ENCODE measurements at places on chromosomes 7 and 10.

DNA sequence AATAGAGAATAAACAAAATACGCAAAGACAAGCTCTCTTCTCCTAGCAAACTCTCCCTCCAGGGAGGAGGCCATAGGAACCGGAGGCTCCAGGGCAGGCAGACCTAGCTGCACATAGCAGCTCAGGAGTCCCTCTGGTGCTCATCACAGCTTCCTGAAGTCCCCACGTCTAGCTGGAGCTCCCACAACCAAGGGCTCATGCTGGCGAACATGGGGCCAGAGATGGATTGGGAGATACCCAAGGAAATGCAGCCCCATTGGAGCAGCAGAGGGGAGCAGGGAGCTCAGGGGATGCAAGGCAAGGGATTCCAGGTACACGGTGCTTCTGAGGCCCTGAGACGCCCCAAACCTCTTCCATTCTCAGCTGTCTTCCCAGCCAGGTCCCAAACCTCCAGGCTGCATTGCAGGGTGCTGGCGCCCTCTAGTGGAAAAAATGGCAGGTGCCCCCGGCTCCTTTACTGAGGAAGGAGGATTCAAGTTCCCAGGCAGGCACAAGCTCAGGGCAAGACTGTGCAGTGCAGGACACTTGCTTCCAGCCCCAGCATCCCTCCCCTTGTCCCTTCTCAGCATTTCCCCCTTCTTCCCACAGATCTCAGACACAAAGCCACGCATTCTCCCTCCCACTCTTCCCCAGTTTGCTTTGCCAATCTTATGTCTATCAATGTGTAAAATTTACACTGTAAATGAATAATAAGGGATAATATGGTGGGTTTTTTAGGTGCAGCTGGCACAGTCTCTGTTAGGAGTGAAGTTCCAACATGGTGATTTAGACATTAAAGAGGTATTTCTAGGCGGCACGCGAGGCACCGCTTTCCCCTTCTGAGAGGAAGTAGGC, 46.2 kb downstream of the GPAM start:
- DNase-seq = no peak

GRCh38 chr7:37952240-37952639, 31.8 kb downstream of the EPDR1 start:
- no peak for DNase-seq

- no peak for DNase-seq
Observed at GRCh38 chr7:139426258-139427028, 57.0 kb downstream of the KLRG2 start.

DNA sequence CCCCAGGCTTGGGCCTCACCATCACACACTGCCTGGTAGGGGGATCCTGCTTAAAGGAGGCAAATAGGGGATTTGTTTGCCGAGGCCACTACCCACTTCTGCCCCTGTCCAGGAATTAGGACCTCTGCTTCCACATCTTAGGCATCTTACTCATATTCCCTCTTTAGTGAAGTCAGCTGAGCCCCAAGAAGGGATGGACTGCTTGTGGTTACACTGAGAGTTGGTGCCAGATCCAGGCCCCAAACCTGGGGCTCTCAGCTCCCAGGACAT, 1.6 kb upstream of the GPRIN2 start:
- DNase-seq = no peak

- DNase-seq = no peak
Observed at GRCh38 chr10:110221044-110221720, 13.8 kb downstream of the MXI1 start.

DNA sequence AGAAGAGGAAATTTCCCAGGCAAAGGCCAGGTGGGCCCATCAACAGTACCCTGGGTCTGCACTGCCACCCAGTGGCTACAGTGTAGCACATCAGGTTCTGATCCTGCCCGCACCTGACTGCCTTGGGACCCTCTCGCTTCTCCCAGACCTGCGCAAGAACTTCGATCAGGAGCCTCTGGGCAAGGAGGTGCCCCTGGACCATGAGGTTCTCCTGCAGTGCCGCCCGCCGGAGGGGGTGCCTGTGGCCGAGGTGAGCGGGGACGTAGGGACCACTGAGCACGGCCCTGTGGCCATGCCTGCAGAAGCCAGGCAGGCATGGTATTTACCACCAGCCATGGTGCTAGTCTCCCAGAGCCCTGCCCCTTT, 33.9 kb upstream of the SLC29A3 start:
- no peak for DNase-seq

DNA sequence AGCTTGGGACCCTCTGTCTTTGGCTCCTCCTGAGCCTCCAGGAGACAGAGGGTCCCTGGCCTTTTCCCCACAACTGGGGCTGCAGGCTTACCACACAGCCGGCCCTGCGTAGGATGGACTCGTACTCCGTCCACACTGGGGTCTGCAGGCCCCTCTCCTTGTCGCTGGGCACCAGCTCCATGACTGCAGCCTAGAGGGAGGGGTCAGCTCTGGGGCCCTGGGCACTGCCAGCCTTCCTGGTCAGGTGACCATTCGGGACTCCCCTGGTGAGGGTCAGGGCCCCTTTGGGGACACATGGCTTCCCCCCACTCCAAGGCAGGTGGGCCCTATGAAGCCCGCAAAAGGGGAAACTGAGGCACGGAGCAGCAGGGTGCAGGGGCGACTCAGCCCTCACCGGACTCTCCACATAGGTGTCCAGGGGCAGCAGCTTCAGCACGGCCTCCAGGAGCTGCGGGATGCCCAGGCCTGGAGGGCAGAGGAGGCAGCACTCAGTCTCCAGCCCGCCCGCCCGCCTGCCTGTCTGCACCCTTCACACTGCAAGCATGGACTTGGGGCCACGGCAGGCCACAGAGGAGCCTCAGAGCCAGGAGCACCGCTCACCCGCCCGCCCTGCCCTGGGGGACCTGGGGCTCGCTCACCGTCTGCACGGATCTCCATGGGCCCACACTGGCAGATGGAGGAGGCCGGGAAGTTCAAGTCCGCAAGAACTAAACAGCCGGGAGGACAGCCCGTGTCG, 1.1 kb downstream of the FUOM start:
- no peak for DNase-seq

- DNase-seq = peak; percentile 91
Observed at GRCh38 chr10:51389415-51390321, 309.7 kb downstream of the CSTF2T start.

Measured in non-pigmented ciliary epithelial cell (primary cell).